Amniotic stem cell (primary cell): ENCODE measurements at places on chromosomes 1 and 21.

DNA sequence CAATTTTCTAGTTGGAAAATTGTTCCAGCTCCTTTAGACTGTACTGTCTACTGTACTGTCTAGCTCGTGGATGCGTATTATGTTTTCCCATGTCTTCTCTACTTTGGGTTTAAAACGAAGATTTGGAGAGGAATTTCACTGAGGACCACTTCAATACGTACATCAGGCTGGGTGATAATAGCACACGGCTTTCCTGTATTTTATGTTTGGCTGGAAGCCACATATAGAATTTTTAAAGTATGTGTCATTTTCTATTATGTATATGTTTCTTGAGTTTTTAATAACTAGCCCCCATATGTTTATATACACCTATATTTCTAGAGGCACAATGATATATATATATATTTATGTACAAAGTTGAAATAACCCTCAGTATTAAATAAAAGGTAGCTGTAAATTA is 226.4 kb downstream of the GREM2 start:
- DNase-seq, result no peak

GRCh38 chr1:207243442-207244408 is 77.8 kb upstream of the CD55 start:
- no peak for DNase-seq

DNA sequence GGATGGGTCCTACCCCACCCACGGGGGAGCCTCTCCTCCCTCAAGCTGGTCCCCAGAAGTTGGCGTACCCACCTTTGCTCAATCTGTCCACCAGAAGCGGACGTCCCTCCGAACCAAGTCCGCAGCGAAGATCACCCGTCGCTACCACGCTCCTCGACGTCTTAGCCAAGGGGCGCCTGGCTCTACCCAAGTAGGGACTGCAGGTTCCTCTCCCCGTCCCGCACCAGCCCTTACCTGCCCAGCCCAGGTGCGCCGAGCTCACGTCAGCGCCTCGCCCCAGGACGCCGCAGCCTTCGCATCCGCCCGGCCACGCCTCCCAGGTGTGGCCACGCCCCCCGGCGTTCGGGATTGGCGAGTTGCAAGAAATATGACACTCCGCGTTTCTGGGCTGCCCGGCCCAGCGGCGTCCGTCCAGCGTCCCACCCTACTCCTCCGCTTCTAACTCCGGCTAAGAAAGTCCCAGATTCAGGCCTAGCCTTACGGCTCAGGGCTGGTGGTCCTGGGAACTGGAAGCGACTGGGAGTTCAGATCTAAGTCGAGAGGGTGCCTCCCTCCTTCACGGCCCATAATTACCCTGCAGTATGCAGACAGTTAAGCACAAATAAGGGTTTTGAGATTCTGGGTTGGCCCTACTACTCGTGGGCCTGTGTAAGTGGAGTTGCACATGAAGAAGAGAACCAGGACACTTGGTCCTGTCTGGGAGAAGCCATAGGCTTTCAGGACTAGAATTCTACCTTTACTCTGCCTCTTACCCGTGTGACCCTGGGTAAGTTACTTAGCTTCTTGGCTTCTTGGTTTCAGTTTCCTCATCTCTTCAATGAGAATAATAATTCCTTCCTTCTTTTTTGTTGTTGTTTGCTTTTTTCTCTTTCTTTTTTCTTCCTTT is at the start of gene IRF6:
TSS of gene IRF6 (minus strand) at position 268 of the 886 bp plus-strand sequence. CDS start 4,729 bp downstream, outside the sequence.
- DNase-seq, result peak; percentile 62

- no peak for DNase-seq
Measured at GRCh38 chr1:245645406-245645805, 490.6 kb downstream of the KIF26B start.

DNA sequence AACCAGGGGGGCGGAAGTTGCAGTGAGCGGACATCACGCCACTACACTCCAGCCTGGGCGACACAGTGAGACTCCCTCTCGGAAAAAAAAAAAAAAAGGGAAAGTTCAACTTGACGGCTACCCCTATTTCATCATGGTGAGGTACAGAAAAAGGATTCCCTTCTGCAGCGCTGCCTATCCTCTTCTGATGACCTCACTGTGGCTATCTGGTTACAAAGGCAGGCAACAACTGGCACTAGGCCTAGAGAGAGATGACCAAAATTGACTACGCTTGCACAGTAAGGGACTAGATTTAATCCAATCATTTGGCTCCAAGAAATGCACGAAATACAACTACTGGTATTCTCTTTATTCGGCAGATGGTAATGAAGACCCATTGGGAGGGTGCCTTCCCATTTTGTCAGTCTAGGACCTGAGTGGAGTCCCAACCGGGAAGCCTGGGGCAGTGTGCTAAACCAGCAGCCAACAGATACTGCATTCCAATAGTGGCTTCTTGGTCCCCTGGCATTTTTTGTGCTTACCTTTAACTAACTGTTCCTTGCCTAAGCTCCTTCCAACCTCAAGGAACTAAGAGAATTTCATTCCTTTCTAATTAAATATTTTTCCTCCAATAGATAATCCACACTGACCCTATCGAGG is 36.6 kb downstream of the ITPKB start:
- DNase-seq, result no peak

GRCh38 chr1:3393987-3394920 is 60.2 kb upstream of the ARHGEF16 start:
- no peak for DNase-seq

DNA sequence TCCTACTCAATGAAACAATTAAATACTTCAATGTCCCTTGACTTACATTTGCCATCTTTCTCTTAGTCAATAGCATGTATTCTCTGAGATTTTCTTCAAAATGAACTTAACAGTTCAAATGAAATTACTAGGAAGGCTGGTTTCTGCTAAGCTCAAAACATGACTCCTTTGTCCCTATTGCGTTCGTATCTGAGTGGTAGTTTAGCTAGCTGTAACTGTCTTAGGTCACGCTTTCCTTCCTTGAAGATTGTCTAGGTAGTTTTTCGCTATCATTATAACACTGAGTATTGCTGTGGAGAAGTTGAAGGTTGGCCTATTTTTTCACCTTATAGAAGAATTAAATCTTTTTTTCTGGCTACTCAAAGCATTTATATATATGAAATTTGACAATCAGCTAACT is 1535.2 kb downstream of the PLA2G4A start:
- DNase-seq, result no peak

GRCh38 chr1:7473223-7474142 is 297.6 kb upstream of the VAMP3 start:
- DNase-seq, result no peak

- DNase-seq, result no peak
Measured at GRCh38 chr1:246081856-246082668, 425.0 kb downstream of the SMYD3 start.

GRCh38 chr1:1179983-1180861 is 6.5 kb downstream of the TTLL10 start:
- DNase-seq, result no peak

- DNase-seq, result no peak
Measured at GRCh38 chr1:213055767-213056166, 4.7 kb downstream of the RPS6KC1 start.

- no peak for DNase-seq
Measured at GRCh38 chr1:58650141-58650540, 49.7 kb downstream of the MYSM1 start.

DNA sequence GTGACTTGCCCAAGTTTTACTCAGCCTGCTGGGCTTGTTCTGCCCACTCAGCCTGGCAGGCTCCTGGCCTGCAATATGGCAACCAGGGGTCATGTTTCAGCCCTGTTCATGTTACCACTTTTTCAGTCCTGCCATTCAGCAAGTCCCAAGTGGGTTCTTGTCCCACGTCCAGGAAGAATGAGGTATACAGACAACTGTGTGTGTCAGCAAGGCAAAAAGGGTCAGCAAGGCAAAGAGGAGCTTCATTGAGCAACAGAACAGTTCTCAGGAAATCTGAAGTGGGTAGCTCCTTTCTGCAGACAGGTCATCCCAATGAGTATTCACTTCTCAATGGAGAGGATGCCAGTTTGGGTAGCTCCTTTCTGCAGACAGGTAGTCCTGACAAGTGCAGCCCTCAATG is 1233.3 kb upstream of the B3GALT2 start:
- no peak for DNase-seq

GRCh38 chr1:70401974-70402373 is 9.1 kb upstream of the CTH start:
- no peak for DNase-seq

DNA sequence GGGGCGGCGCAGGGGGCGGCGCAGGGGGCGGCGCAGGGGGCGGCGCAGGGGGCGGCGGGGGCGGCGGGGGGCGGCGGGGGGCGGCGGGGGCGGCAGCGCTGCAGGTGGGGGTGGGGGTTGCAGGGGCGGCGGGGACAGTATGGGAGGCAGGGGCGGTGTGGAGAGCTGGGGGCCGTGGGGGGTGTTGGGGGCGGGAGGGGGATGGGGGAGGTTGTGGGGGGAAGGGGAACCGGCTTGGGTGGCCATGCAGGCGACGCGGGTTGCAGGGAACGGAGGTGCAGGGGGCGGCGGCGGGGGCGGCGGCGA is 13.0 kb upstream of the SLC19A1 start:
- DNase-seq, result no peak

GRCh38 chr21:37619464-37619974 is 252.9 kb downstream of the DYRK1A start:
- DNase-seq, result no peak
